BJ (cell line): ENCODE measurements at places on chromosomes 2 and 18. TPM values are rescaled to one million over a fixed set of nuclear protein-coding genes. Genes with fewer than 3 reads are reported as not detected.

DNA sequence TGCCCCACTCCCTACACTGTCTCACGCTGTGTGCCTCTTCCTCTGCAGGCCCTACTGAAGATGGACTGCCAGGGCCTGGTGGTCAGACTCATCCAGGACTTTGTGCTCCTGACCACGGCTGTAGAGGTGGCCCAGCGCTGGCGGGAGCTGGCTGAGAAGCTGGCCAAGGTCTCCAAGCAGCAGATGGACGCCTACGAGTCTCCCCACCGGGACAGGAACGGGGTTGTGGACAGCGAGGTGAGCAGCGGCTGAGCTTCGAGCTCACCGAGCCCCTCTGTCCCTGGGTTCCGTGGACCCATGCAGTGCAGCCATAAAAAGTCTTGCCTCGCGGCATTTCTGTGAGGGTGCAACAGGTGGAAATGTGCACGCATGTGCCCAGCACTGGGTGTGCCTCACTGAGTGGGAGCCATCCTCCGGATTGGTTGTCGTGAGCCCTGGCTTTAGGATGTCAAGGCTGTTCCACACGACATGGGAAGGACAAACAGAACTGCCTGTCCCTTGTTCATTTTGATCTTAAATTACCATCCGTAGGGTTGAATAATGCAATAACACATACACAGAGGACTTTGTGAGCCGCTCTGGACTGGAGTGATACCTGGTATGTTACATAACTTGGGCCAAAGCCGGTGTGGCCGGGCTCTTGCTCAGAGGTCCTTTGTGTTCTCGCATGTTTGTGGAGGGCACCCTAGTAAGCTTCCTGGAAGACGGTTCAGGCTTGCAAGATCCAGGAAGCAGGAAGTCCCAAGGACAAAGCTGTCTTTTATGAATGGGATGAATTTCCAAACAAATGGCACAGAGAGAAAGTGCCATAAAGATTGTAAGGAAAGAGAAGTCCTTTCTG lies 100.9 kb downstream of the SH3BP4 start:
- DNase-seq, result no peak

The MBOAT2 gene
- polyA plus RNA-seq, result 18.1 and 23.0 TPM in 2 replicates

The SALL3 gene
- not detected in 2 replicates for polyA plus RNA-seq

The KIF5C gene
- polyA plus RNA-seq, result 0.17 and 0.23 TPM in 2 replicates

The BOLA3 gene
- polyA plus RNA-seq, result 11.4 and 35.9 TPM in 2 replicates

The NOL4 gene
- polyA plus RNA-seq, result not detected in 2 replicates

The CFAP65 gene
- polyA plus RNA-seq, result not detected in 2 replicates
